Vagina (tissue), 2 donors: ENCODE measurements at places on chromosomes 4 and X.

GRCh38 chr4:54384563-54384962, 155.5 kb downstream of the PDGFRA start:
- DNase-seq, result no peak

GRCh38 chr4:184851200-184851541, 25.4 kb upstream of the ACSL1 start:
- DNase-seq, result no peak

GRCh38 chr4:31071508-31072486, 351.6 kb downstream of the PCDH7 start:
- no peak for DNase-seq

DNA sequence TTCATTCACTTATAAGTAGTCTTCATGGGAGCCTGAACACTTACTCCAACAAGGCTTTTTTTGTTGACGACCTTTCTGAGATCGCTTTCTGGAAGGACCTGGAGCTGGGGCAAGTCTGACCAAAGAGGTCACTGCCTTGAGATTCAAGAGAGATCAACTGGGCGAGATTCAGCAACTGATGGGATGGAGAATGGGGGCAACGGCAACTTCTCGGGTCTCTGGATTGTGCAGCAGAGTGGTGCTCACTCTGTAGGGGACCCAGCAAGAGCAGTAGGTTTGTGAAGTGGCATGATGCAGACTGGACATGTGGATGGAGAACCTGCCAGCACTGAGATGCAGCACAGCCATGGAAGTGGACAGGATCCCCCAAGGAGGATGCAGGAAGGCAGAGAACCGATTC, 288.1 kb downstream of the EVC2 start:
- peak; percentile 84 for DNase-seq

- no peak for DNase-seq
These were observed 30.4 kb downstream of the SULT1B1 start for GRCh38 chr4:69730002-69730401.

GRCh38 chrX:114952696-114953095, 64.7 kb downstream of the IL13RA2 start:
- no peak for DNase-seq

- no peak for DNase-seq
These were observed 87.3 kb downstream of the ADRA2C start for GRCh38 chr4:3853388-3854035.

DNA sequence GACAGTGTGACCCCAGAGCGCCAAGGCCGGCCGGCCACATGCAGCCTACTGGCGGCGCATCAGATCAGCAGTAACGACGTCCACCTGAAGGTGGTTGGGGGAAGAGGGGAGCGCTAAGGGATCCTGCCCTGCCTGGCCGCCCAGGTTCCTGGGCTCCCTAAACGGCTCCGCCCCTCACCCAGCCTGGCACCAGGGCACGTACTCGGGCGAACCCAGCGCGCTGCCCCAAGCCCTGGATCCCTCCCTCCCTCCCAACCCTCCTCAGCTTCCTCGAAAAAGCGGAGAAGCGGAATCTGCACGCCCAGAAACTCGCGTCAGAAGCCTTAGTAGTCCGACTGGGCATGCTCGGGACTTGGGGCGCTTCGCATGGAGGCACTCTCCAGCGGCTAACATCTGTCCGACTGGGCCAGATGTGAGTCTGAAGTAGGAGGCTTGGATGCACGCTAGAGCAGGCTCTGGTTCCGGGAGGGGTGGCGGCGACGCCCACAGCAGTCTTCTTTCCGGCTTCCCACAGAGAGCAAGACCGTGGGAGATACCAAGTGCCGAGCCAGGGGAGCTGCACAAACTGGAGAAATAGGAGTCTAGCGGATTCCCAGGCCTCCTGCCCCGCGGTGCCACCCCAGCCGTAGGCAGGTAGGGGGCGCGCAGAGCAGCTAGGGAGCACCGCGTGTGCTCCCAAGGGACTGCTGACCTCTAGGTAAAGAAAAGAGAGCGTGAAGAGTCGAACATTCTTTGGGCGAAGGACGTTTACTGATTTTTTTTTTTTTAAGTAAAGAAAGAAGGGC, 114.3 kb upstream of the TEX13C start:
- DNase-seq, result no peak

- no peak for DNase-seq
These were observed 113.8 kb upstream of the PUDP start for GRCh38 chrX:7261672-7262332.

DNA sequence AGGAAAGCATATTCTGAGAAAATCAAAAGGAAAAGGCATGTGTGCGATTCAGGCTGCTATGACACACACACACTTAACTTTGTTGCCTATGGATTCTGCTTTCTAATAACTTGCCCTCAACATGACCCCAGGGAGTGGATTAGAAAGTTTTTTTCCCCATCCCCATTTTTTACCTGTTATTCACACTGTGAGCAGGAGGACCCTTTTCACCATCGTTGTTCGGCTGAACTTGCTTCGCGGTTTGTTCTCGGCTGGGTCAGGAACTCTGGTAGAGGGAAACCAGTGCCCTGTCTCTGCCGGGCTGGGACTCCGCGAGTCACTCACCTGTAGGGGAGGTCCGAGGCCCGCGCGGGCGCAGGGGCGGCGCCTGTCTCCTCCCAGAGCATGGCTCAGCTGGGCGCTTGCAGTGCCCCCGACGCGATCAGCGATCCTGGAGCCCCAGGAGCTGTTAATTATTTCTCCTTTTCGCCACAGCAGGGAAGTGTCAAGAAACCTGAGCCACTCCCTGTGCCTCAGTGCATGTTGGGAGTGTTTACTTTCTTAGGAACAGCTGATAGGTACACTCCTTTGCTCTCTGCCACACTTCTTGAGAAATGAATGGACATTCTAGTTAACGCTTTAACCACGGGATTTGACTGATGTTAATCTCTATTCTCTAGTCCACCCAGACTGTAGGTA, at the start of gene RASSF6:
TSS of gene RASSF6 (minus strand) at position 322 of the 678 bp plus-strand sequence. CDS start 8,641 bp downstream, outside the sequence.
- no peak for DNase-seq
